ENCODE measurements at places on chromosomes 6 and 20.

DNA sequence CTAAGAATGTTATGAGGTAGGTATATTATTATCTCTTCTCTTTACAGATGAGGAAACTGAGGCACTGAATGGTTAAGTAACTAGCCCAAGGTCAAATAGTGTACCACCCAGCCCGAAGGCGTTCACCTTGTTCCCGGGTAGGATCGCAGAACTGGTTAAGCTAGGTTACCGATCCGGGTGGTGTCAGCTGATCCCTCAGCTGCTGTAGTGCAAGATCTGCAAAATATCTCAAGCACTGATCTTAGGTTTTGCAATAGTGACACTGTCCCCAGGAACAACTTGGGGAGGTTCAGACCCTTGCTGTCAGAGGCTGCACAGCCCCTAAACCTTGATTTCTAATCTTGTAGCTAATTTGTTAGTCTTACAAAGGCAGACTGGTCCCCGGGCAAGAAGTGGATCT is 28.1 kb downstream of the SLC52A3 start:
- no peak for DNase-seq

DNA sequence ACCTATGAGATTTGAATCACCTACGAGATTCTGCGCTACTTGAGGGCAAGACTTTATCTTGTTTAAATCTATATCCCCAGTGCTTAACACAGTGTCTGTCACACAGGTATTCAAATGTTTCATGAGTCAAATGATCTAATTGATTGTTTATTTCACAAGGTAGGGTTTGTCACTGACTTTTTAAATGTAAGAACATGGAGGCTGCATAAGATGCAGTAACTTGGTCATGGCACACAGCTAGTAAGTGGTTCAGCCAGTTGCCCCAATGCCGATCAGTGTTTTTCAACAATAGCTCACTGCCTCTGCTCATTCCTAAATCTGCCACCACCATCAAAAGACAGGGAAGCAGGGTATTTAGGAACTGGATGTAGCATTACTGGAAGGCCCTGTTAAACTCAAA is 42.4 kb upstream of the LRRC1 start:
- DNase-seq = no peak

DNA sequence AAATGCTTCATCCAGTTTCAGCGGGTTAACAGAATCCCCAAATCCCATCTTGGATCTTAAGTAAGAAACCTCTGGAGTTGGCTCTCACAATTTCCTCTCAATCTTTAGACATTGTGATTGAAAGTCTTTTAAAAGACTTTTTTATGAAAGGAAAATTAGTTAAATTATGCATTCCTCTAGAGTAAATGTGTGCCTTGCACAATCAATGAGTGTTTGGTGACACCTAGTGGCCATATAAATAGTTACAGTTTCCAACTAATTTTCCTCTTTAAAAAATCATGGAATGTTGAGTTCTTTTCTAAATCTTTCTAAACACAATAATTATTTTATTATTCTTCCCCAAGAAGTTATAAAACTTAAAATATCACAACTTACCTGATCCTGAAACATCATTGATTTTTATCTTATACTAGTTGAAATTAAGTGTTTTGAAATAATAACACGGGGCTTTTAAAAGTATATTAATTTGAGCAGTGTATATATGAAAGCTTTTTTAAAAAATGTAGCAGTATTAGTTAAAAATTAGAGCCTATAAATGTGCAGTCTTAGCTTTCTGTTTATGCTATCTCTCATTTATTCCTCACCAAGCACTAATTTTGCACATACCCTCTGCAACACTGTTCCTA is 66.4 kb downstream of the PKHD1 start:
- no peak for DNase-seq

DNA sequence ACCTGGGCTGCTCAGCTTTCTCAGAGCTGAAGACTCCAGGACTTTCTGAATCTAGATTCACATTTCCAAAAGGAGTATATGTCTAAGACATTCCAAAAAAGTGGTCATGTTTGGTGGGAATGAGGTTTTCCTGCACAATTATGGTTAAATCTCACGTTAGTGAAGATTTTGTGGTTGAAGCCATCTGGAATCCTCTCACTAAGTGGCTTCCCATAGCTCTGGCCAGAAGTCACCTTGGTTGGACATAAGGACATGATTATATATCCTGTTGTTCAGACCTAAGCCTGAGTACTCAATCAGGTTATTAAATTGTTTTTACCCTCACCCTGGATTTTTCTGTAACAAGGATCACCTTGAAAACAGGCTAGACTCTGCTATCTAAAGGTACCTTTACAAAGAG is 176.1 kb upstream of the PLN start:
- DNase-seq = no peak

DNA sequence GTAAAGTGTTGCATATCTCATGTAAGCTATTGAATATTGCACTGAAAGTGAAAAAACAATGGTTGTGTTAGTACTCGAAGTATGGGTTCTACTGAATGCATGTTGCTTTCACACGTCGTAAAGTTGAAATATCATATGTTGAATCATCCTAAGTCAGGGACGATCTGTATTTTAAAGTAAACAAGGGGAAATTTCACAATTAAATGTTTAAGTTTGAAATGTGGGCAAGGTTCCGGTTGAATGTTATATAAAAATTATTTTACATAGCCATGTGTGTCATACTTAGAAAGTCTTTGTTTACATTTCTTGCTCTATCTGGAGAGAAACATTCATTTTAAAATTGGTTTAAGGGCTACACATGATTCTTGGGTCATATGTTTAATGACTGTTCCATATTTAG is 76.8 kb downstream of the AKAP7 start:
- no peak for DNase-seq

- DNase-seq = no peak
Measured at GRCh38 chr20:25191051-25191450, 4.5 kb upstream of the ENTPD6 start.

DNA sequence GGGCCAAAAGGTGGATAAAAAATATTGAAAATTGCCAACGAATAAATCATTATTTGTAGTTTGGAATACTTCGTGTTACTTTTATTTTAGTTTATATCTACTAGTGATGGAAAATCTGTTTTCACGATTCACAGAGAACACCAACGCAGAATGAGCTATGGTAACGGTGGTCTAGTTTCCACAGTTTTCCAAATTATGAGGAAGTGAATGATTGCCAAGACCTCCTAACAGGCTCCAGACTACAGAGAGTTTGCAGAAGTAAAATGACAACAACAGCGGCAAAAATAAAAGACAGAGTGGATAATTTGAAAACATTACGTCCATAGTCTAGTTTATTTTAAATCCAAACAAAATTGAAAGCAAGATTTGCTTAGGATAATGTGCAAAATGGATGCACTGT is 57.0 kb upstream of the AIG1 start:
- no peak for DNase-seq

DNA sequence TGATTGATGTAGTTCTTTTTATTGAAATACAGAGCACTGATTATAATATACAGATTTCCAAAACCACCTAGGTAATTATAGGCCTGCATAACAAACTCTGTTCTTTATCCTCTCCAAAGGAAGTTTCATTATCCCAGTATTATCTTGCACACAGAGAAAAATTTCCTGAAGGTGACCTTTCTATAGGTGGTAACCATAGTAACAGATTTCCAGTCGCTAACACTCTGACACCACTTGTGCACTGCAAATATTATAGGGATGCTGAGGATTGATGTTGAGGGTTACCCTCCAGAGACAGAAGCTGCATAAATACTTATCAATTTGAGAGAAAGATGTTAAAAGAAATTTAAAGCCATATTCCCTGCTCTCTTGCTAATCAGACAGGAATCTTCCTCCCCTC is 274.5 kb upstream of the NRSN1 start:
- no peak for DNase-seq

DNA sequence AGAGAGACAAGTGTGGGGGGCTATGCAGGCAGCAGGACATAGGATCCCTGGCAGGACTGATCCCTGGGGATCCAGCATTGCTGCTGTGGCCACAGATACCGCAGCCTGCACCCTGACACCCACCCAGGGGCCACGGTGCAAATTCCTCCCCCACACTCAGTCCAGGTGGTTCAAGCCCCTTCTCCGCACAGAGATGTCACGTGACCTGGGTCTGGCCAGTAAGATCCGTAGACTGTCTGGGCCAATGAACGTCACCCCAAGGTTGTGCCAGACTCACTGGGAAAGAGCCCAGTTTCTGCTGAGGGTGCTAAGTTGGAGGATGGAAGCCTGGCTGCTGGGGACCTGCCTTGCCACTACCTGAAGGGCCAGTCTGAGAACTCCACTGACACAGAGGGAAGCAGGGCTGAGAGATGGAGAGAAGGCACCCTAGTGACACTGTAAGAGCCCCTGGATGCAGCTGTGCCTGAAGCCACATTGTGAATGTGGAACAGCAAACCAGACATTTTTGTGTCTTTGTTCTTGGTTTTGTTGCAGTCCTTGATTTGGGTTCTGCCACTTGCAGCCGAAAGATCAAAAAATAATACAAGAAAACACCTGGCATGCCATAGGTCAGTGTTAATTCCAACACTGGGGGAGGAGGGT is 228.6 kb downstream of the PREX1 start:
- no peak for DNase-seq

Measured in NCI-H1694 (cell line).